Activated naive CD8-positive, alpha-beta T cell treated with anti-CD3 and anti-CD28 coated beads, Interleukin-2, amount 50 U/mL, for 16 hours (primary cell): ENCODE measurements at places on chromosomes 3 and 15.

DNA sequence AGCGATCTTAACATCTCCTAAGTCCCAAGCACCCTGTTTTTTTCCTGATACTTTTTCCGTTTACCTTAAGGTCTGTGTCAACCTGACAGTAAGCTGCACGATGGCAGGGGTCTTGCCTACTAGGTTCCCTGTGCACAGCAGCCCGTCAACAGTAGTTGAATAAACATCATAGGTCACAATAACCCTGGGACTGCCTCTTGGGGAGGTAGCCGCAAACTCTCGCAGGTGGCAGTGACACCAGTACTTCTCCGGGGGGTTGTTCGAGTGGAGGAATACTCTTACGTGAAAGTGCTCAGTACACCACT lies 365 bp upstream of the PDCD6IP start:
- no peak for DNase-seq

GRCh38 chr3:195755391-195755790 lies 34.6 kb downstream of the MUC20 start:
- DNase-seq: no peak

GRCh38 chr15:35080226-35080625 lies 4.9 kb downstream of the NANOGP8 start:
- DNase-seq: no peak

GRCh38 chr3:110519071-110519470 lies 552.5 kb upstream of the NECTIN3 start:
- no peak for DNase-seq

DNA sequence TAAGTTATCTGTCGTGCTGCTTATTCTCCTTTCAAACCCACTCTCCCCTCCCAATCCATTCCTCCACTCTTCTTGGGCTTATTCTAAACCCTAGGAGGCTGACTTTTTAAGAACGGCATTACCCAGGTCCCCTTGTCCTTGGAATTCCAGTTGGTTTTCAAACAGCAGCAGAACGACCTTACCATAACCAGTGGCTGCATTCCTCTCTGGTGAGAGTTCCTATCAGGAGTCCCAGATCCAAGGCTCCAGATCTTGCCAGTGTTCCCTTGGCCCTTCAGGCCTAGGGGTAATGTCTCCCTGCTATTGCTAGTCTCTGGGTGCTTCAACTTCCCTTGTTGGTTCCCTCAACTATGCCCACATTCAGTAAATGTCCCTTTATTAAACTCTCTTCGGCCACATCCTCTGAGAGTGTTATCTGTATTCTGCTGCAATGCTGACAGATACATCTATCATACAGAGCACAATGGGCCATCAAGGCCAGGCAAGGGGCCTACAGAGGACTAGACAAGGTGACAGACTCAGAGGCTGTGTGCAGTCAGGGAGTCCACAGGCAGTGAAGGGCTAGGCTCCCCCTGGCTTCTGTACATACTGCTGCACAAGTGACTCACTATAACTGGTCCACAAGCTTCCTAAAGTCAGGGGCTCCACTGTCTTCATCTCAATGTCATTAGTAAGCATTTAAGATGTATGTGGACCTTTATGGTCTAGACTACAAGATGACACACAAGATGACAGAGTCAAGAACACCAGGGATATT lies 10.1 kb downstream of the LYSMD2 start:
- DNase-seq: no peak

- no peak for DNase-seq
These were observed 168.1 kb upstream of the MBNL1 start for GRCh38 chr3:152100491-152101132.
